Stimulated activated CD8-positive, alpha-beta memory T cell treated with anti-CD3 and anti-CD28 coated beads, Interleukin-4, amount 100 ng/mL, for 4 hours (primary cell): ENCODE measurements at places on chromosomes 11 and 22.

DNA sequence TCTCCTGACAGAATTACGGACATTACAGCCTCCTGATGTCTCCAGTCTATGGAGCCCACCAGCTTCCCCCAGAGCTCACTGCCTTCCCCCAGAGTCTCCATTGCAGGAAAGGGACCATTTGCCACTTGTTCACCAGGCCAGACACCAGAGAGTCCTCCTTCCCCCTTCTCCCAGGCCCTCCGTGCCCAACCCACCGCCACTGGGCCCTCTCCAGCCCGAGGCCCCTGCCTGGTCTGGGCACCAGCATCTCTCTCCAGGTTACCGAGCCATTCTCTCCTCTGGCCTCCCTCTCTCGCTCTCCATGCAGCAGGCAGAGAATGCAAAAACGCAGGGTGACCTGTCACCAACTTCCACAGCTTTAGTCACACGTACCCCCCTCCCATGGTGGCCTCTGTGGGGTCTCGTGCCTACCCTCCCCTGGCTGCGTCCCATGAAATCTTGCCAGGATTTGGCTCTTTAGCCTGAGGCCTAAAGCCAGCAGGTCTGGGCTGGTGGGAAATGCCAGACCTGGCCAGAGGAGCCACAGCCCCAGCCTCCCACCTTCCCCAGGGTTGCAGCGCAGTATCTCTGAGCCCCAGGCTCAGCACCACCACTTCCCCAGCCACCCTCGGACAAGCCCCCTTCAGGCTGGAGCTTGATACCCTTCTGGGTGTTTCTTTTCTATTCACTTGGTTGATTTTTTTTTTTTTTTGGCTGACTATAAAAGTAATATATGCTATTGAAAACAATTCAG, 6.8 kb upstream of the SERPINH1 start:
- DNase-seq, result no peak

DNA sequence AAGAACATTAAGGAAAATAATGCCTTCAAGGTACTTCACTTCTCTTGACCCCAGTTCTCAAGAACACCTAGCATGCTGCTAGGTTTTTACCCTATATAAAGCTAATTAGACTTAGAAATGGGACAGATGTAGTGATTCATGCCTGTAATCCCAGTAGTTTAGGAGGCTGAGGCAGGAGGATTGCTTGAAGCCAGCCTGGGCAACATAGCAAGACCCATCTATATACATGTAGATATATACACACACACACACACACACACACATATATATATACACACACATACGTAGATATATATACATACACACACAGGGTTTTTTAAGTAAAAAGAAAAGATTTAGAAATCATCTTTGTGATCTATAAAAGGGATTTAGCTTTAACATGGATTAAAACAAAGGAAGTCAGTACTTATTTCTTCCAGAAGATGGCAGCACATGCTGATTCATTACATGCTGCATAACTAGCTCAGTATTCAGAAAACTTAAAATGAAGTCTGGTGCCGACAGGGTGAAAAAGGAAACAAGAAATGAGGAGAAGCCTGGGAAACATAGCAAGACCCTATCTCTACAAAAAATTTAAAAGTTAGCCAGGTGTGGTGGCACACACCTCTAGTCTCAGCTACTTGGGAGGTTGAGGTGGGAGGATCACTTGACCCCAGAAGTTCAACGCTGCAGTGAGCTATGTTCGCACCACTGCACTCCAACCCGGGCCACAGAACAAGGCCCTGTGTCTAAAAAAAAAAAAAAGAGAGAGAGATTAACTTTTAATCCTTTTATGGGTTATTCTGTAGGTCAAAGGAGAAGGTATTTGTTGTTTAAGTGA, 28.5 kb upstream of the RBX1 start:
- no peak for DNase-seq

GRCh38 chr22:46220921-46221320, 29.2 kb downstream of the CDPF1 start:
- DNase-seq, result no peak

DNA sequence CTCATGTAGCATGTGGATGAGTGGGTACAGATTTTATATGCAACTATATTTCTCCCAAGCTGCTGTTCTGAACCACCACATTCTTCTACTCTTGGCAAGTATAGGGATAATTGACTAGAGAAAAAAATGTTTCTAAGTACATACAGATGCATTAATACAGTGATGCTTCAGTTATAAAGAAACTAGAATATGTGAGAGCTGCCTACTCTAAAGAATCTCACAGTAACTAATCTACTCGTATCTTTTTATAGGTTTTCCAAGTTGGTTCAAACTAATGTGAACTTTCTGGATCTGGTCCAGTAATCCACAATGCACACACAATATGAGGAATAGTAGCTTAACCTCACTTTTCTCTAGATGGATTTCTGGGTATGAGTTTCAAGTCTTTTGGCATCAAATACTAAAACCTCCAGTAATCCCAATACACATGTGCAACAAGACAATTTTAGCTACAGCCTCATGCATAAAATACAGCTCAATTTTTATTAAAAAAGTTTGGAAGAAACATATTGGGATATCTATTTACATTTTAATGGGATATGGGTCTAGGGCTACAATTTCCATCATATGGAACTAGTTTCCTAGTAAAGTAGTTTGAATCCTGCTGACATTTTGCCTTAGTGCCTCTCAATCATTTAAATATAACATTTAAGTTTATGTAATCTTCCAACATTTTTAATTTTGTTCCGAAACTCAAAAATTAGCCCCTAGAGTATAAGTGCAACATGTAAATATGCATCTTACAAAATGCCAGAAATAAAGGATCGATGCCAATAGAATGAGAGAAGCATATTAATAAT, 2209.7 kb downstream of the LRRC4C start:
- DNase-seq, result no peak

DNA sequence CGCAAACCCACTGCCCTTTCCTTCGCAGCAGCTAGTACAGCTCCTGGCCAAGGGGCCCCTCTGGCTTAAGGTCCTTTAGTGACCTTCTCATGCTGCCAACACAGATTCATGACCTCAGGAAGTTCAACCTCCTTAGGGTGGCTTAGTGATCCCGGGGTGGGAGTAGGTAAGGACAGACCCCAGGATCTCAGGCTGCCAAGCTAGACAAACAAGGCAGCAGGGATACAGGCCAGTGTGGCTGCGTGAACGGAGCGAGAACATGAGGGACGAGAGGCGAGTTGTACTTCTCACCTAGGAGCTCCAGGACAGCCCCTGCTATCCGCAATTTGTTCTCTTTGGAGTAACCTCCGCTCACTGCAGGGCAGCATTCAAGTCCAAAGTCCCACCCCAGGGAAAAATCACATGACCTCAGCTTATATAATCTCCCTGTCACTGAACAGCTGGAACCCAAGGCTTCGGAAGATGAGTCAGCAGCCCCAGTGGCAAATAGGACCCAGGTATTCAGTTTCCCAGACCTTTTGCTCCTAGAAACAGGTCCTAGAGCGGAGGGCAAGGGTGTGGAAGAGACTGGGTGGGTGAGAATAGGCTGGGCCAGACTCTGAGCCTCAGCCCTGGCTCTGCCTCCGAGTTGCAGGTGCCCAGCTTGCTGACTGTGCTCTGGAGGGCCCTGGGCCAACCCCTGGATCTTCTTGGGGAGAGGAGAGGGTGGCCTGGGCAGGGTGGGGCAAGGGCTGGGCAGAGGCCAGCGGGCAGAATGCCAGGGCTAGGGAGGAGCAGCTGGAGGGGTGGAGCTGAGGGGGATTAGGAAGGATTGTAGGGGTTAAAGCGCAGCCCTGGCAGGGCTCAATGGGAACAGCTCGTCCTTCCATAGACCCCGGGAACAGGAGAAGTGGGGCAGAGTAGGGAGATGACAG, 13.1 kb downstream of the USP2 start:
- no peak for DNase-seq

GRCh38 chr11:337711-338110, 17.1 kb upstream of the IFITM3 start:
- DNase-seq, result no peak

GRCh38 chr11:45737056-45737455, 67.9 kb upstream of the SLC35C1 start:
- DNase-seq, result no peak

- DNase-seq, result no peak
Observed at GRCh38 chr22:22712092-22712658, 67.8 kb downstream of the GGTLC2 start.

GRCh38 chr11:47667555-47667954, 25.2 kb upstream of the MTCH2 start:
- DNase-seq, result no peak

GRCh38 chr22:20729194-20729593, 44.7 kb upstream of the SERPIND1 start:
- DNase-seq, result no peak

DNA sequence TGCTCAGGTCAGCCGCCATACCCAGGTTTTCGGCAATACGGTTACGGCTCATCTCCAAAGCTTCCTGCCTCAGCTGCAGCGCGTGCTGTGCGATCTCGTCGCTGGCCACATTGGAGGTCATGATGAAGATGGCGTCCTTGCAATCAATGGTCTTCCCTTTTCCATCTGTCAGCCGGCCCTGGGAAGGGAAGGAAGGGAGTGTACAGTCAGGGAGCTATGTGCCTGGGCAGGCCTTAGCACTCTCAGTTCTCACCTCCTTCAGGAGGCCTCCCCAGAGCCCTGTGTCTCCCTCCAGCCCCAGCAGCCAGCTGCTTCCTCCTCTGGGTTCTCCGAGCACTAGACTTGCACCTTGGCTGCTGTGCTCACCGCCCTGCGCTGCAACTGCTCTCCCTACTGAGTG, 51.5 kb upstream of the PHOX2A start:
- no peak for DNase-seq

GRCh38 chr11:46240861-46241260, 36.6 kb upstream of the CREB3L1 start:
- no peak for DNase-seq

DNA sequence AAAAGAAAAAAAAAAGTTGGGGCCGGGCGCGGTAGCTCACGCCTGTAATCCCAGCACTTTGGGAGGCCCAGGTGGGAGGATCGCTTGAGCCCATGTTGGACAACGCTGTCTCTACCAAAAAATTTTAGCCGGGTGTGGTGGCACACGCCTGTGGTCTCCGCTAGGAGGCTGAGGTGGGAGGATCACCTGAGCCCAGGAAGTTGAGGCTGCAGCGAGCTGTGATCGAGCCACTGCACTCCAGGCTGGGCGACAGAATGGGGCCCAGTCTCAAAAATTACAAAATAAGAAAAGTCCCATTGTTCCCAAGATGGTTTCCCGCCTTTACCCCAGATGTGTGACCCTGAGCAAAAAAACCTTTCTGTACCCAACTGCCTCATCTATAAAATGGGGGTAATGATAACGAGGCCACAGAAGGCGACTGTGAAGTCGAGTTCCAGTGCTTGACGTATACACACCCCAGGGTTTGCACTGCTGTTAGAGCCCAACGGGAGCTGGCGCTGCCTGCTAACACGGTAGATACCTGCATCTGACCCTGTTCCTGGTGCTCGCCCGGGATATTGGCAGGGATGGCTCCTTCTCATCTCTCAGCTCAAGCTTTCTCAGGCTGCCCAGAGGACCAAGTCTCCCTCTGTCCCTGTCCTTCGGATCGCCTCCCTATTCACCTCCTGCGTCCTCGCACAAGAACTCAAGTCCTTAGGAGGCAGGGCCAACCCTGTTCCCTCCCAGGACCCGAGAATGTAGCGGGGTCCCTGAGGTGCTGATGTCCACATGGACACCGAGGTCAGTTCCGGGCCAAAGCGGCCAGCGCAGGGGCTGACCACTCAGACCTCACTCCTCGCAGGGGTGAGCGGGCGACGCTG, 1.1 kb upstream of the RPLP2 start:
- DNase-seq, result no peak

DNA sequence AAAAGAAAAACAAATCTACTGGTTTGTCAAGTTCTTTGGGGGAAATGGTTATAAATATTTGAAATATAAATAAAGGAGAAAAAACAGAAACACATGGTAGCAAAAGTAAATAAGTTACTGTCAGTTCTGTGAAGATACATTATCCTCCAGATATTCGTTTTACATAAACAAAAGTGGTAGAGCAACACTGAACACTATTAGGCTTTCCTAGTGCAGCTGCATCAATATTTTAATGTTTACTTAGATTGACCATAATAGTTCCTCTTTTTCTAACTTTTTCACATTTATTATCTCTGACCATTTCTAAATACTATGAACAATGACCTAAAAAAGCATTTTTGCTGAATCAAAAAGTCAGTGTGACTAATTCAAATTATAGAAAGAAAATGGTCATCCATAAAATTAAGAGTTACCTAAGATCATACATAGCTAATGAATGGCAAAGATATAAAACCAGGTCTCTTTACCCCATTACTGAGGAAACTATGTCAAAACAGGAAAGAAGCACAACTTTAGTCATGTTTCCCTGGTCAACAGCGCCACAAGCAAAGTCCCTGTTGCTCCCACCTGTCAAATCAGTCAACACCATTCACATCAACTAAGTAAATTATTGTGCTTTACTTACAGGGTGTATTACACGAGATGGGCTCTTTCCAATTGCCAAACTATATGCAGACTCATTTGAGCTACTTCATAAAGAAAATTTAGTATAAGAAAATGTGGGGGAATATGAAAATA, 38.5 kb downstream of the SBF2 start:
- no peak for DNase-seq

DNA sequence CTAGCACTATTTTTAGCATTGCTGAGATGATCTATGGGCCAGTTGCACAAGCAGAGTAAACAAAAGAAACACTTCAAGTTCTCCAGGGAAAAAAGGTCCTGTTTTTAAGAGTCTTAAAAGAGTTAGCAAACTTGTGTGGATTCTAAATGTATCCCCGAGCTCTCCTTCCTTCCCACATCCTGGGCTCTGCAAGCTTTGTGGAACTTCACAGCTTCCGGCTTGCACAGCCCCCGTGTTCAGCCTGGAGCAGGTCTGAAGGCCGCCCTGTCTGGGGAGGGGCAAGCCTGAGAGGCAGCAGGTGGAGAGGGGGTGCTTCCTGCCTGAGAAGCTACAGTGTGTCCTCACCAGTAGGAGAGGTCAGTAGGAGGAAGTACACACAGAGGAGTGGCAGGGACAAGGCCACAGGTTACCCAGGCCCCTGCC, 35.1 kb upstream of the SUSD2 start:
- no peak for DNase-seq

DNA sequence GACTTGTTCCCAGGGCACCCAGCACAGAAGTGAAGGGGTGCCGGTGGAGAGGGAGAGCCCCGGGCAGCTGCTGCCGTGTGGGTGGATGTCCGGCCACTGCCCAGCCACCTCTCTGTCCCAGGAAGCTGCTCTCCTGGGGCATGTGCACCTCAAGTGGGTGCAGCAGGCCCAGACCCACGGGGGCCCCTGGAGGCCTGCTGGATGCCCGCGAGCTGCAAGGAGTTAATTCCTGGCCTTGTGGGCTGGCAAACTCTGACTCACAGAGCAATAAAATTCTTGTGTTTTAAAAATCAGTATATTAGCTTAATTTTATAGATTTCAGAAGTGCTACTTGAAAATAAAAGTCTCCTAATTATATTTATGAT, 37.4 kb upstream of the KCNQ1OT1 start:
- no peak for DNase-seq

DNA sequence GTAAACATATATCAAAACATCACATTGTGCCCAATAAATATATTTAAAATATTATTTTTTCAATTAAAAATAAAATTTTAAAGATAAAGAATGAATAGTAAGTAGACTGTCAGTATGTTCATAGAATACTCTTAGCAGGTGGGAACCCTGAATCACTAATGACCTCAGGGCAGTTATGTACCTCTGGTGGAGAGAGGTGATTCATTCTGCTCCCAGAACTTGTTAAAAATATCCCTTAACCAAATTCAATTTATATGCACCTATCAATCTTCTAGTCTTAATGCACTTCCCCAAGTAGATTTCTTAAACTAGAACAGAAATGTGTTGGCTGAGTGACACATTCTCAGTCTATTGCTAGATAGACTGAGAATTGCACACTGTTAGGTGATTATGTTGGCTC, 183.9 kb upstream of the SYN3 start:
- DNase-seq, result no peak
